ENCODE measurements at places on chromosomes 12 and 14.

GRCh38 chr14:95667249-95667693 lies 19.0 kb upstream of the TCL1B start:
- no peak for DNase-seq

DNA sequence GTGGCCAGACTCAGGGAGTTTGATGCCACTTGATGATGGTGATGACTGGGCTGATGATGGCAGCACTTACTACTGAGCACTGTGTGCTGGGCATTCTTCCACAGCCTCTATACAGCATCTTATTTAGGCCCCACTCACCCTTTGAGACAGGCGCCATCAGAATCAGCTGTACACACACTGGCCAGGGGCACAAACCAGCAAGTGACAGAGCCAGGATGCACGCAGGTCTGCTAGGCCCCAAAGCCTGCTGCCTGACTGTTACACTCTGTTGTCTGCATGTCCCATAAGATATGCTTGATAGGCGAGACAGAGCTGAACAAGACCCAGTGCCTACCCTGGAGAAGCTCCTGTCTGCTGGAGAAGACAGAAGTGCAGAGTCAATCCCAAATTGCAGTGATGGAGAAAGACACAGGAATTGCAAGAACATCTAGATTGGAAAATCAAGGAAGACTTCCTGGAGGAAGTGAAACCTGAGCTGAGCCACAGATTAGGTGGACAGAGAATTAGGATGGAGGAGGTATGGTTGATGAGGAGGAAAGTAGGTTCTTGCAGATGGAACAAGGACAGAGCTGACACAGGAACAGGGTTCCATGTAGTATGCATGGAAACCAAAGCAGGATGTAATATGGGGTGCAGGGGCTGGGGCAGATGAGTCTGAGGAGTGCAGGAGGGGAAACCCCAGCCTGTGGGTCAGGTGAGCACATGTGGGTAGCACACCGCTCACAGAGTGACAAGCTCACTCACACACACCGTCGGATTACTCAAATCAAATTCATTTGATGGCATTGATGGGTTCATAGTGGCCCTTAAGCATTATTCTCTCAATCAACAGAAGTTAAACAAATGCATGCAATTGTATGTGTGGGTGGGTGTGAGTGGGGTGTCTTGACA lies 117.3 kb downstream of the BEGAIN start:
- no peak for DNase-seq

DNA sequence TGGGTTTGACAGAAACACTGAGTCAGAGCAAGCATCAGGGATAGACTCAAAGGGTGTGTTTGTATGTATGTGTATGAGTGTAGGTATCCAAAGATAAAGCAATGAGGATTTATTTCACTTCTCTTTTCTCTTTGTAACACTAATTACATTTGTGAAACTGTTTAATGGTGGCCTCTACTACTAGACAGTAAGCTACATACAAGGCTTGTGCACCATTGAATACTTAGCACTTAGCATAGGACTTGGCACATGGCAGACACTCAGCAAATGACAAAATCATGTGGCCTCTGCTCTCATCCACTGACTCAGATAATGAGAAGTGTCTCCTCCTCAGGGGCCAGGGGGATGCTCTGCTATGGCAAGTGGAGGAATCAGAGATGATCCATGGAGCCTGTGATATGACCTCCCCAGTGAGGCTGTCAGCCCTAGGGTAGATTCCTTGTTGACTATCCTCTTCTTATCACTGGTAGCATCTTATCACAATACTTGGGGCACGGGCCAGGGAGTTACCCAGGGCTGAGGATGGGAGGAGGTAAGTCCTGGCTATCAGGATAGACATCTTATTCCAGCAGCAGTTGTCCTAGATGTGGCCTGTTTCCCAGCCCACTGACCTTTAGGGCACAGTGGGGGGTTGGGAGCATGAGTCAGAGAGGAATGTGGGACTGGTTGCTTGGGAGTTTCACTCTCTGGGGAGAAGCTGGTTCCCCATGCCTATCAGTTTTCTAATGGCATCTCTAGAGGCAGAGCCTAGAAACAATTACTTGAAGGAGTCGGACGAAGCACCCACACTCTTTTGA lies 71.2 kb upstream of the HOXC13 start:
- no peak for DNase-seq

DNA sequence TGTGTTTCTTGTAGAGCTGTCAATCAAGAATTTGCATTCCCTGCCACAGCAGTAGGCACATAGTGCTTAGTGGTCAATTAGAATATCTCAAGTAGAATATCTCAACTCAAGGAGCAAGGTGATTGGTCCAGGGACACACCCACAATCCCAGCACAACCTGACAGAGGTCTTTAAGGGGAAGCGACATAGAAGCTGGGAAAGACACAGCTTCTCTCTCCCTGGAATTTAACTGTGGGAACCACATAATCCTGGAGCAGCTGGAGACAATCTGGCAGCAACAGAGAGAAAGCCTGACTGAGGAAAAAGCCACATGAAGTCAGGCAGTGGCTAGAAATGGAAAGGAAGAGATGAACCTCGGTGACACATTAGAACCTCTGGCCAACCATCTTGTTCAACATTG lies 85.7 kb upstream of the LMO3 start:
- DNase-seq, result no peak

GRCh38 chr12:130227641-130228040 lies 65.4 kb downstream of the FZD10 start:
- DNase-seq, result no peak

DNA sequence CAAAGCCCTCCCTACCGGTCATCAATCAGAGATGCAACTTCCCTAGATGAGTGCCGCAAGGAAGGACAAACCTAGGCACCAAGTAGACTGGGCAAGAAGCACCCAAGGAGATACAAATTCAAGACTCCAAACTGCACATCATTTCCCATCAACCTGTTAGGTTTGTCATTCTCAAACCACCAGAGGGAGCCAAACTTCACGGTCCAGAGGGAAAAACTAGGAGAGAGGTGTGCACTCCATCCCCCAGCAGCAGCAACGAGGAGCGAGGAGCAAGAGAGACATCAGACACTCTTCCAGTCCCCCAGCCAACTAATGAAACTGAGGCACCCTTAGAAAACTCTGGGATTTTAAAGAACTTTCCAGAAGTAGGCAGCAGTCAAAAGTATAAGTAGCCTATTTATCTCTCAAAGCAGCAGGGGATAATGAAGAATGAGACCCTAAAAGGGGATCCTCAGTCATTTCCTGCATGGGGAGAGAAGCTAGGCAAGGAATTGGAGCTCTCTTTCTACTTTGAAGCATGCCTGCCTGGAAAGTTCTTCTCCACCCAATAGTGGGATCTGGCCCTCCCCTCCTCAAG lies 37.0 kb upstream of the NT5DC3 start:
- no peak for DNase-seq

DNA sequence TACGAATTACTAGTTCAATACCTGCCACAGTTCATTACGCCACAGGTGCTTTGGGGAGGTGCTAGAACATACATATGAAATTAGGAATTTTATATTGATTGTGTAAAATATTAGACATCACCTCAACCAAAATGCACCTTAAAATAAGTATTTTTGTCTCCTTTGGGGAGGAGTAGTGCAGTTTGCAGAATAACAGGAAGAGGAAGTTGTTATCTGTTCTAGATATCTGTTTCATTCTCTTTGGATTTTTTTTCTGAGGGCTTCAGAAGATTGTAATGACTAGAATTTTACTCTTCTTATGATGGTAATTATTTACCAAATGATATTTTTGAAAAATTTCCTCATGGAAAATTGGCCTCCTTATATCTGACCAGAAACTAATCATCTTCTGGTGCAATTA lies 9.9 kb upstream of the GYS2 start:
- no peak for DNase-seq
